ENCODE measurements at places on chromosomes 6 and 20.

DNA sequence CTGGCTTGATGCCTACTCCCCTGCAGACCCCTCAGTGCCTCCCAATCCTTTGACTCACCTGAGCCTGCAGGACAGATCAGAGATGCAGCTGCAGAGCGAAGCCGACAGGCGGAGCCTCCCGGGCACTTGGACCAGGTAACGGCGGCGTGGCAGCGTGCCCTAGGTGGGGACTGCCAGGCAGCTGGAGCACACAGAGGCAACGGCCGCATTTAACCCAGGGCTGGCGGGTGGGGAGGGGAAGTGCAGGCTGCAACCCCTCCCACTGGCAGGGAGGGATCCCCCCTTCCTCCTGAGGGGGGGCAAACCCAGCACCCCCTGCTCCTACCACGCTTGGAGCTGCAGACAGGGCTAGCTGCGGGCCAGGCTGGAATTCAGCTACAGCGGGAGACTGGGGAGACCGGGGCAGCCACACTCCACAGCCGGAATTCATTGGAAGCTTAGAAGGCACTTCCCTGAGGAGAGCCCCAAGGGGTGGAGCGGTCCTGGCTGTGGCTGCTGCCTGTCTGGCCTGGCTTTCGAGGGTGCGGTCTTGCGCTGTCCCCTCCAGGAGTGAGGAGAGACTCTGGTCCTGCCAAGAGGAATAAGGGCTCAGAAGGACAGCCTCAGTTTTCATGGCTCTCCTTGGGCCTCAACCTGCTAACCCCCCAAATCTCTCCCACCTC, at the start of gene MATN4:
Gene MATN4 (minus strand): TSS at position 183 of the 662 bp plus-strand sequence. CDS start 2,717 bp downstream, outside the sequence.
- no peak for DNase-seq

DNA sequence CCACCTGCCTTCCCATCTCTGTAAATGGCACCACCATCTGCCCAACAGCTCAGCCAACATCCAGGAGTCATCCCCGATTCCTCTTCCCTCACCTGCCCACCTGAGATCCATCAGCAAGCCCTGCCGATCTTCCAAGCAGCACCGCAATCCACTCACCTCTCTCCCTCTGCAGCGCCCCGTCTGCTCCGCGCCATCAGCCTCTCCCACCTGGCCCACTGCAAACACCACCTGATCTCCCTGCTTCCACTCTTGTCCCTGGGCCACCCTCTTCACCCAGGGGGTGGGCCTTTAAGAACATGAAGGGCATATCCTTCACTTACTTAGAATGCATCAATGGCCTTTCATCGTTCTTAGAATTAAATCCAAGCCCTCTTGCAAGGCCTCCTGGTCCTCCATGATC, 457.3 kb upstream of the SULF2 start:
- DNase-seq, result no peak

- no peak for DNase-seq
Measured at GRCh38 chr6:158595223-158595622, 35.3 kb downstream of the TMEM181 start.

GRCh38 chr20:32642257-32643046, 31.3 kb downstream of the C20orf203 start:
- no peak for DNase-seq

DNA sequence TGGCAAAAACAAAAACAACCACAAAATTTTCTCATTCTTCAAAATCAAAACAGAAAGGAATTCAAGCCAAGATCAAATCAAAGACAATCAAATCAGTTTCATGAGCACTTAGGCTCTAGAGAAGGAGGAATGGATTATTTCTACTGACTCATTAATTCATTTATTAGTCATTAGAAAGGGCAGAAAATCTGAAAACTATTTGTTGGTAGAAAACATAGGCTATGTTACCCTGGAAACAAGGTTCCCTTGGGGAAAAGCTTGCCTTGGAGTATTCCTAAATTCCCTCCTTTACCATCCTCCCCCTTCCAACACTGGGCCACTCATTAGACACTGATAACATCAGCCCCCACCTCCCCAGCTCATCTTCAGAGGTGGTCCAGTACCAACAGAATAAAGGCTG, 17.5 kb downstream of the KIF16B start:
- DNase-seq, result no peak

- no peak for DNase-seq
Measured at GRCh38 chr6:170158296-170159021, 132.4 kb downstream of the DLL1 start.

DNA sequence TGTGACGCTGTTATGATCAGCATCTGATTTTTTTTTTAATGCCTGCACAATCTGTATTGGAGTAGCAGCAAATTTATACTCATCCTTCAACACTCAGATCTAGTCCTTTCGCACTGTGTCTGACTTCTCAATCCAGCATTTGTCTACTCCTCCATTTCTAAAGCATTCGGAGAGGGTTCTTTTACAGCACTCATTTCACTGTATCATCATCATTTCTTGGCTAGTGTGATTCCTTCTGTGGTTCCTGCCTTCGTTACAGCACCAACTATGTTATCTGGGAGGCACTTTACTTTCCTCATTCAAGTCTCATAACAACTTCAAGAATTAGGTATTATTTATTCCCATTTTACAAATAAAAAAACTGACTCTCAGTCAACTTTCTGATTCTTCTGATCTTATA, 18.0 kb downstream of the NUDT3 start:
- no peak for DNase-seq

DNA sequence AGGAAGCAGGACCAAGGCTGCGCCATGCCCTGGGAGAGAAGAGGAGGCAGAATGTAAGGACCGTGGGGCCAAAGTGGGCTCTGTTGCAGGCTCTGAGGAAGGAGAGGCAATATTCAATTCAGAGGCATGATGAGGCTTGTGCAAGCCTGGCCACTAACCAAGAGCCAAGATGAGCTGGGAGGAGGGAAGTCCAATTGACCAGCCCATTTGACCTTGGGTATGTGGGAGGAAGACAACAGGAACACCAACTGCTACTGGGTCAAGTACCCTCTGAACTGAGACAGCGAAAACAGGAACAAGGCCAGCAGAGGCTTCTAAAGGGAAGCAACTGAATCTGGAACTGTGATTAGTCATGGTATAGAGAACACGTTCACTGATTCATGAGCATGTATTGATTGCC, 779.6 kb downstream of the MAFB start:
- DNase-seq, result no peak

DNA sequence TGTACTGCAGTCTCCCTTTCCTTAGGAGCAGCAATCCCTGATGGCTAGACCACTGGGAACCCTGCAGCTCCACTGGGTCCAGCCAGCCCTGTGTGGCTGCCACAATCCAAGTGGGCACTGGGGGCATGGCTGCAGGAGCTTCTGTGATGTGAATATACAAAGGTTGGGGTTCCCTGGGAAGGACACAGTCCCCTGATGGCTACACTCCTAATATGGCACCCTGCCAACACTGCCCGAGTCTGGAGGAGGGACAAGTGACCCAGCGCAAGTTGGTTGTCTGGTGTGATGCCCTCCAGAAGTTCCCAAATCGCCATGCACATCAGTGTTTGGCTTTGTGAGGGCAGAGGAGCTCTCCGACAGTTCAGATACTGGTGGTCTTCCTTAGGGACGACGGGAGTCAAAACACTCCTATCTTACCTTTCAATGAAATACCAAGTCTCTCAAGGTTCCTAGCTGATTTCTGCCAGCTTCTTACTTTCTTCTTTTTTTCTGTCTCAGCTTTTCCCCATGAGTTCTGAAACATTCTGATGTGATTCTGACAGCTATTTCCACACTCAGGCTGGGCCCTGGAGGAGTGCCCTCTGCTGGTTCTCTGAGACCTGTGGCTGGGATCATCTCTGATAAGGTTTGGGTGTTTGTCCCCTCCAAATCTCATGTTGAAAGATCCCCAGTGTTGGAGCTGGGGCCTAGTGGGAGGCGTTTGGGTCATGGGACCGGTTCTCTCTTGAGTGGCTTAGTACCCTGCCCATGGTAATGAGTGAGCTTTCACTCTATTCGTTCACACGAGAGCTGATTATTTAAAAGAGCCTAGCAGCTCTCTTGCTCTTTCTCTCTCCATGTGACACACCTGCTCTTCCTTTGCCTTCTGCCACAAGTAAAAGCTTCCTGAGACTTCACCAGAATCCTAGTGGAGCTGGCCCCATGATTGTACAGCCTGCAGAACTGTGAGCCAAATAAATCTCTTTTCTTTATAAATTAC, 15.5 kb upstream of the ZFP57 start:
- DNase-seq, result no peak

- DNase-seq, result no peak
Measured at GRCh38 chr6:25122001-25122400, 157.2 kb upstream of the CARMIL1 start.

DNA sequence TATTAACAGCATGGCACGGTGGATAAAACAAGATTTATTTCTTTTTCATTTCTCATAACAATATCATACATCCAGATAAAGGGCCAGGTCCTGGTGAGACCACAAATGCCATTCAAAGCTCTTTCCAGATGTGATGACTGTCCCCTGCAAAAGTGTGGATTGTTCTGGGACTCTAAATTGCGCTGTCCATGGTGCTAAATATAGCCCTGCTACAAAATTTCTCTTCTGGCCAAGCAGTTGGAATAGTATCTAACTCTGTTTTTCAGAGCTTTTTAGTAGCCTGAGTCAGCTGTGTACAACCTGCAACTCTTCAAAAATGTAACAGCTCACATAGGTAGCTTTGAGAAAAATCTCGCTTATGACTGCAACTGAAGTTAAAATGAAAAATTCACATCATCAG, 115.8 kb downstream of the MANEA start:
- DNase-seq, result no peak

DNA sequence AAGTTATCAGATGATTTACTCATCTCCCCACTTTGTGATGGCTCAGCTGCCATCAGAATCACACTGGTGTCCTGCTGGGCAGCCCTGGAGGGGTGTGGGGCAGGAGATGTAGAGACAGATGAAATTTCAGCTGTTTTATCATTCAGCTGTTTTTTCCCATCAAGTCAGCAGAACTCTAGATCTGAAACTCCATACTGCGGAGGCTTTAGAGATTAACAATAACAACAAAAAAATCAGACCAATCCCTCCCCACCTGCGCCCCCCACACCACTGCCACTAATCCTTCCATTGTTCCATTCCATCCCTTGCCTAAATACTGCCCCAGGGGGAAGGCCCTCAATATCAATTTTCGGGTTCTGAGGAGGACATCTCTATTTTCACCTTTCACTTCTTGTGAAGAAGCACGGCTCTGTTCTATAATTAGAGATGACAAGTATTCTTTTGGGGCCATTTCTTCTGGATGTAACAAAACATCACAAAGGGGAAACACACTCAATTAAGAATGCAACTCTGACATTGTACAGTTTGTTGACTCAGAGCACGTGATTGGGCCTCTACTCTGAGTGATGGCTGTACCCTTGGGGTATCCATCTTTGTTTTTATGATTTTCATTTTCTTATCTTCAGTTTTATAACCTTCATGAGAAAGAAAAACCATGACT, 396.3 kb downstream of the ZFAND3 start:
- DNase-seq, result no peak

- no peak for DNase-seq
Measured at GRCh38 chr6:43623880-43624785, 4.9 kb downstream of the GTPBP2 start.

- DNase-seq, result no peak
Measured at GRCh38 chr6:158021376-158021775, 39.7 kb downstream of the SYNJ2 start.

GRCh38 chr6:82396964-82397751, 33.5 kb downstream of the TPBG start:
- DNase-seq, result no peak
